ENCODE measurements at places on chromosomes 13 and 19.
A peak's percentile ranks its signal among the peaks of the same experiment; 100 is the strongest.

DNA sequence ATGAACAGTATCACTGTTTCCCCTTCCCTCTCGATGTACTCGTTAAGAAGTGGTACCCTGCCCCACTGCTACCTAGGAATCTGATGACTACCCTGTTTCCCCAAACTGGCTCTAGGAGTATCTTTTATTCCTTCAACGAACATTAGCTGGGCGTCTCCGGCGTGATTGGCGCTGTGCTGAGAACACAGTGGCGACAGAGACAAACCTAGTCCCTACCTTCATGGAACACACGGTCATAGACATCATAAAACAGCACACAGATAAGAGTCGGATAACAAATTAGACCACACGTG lies 730 bp downstream of the SYMPK start:
- DNase-seq = no peak

DNA sequence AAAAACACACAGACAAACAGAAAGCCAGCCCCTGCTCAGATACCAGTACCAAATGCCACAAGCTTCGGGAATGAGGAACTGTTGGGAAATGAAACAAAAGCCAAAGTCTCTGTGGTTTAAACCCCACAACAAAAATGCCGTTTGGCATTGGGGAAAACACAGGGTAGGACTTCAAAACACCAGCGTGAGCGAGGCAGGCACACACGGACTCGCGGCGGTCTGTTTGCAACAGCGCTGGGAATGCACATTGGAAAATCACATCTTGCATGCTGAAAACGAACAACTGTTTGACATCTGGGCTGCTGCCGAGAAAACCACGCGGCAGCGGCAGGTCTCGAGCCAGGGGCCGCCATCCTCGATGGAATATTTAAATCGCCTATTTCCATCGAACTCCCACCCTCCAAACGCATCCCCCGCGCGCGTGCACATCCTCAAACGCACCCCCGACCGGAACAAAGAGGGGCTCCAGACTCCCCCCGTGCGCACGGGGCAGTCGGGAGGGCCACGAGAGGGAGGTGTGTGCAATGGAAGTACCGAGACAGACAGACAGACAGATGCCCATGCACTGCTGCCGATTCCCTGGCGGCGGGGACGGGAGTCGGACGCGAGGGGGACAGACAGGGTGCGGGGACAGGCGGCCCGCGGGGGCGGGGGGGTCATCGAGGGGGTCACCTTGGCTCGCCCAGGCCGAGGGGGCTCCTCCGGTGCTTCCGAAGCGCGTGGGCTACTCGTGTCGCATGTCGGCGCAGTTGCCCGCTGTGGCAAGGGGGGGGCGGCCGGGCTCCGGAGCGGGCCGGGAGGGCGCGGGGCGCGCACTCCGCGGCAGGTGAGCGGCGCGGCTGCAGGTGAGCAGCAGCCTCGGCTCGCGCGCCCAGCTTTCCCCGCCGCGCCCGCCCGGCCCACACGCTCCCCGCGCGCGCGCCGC lies at the start of gene GPR12:
GPR12 (minus strand) TSS at position 880 of the 925 bp plus-strand sequence. CDS start 959 bp downstream, outside the sequence.
- no peak for DNase-seq

- DNase-seq = peak; percentile 34
These were observed at the start of gene R3HDM4 for GRCh38 chr19:913080-913748. R3HDM4 (minus strand) TSS chr19:913219; CDS start chr19:913157, 62 bp downstream.

- DNase-seq = no peak
These were observed 292.4 kb upstream of the TSHZ3 start for GRCh38 chr19:31641591-31641990.

DNA sequence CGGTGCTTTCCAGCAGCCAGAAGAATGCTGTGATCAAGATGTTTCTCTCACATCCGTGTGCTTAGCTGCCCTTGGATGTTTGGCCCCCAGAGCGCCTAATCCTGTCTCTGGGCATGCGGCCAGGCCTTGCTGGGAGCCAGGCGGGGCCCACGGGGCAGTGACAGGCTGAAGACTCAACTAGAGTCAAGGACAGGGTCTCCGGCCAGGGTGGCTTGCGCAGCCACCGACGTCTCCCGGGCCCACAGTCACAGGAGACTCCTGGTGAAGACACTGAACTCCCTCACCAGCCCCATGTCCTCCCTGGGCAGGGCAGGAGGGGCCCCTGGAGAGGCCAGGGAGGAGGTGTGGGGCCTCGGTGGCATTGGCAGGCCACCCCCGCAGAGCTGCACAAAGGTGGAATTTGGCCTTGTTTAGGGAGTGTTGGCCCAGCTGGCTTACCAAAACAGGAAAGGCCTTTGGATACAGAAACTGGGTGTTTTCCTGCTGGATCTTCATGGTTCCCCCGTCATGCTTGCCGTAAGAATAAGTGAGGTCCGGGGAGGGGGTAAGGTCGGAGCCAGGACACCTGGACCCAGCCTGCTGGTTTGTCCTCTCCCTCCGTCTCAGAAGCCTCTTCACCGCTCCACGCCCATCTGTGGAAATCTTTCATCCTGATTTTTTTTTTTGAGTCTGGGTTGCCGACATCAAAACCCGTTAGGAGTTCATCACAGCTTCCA lies 10.0 kb upstream of the NDUFS7 start:
- DNase-seq = no peak

- DNase-seq = no peak
These were observed 1.9 kb downstream of the ATP4B start for GRCh38 chr13:113656003-113656588.

DNA sequence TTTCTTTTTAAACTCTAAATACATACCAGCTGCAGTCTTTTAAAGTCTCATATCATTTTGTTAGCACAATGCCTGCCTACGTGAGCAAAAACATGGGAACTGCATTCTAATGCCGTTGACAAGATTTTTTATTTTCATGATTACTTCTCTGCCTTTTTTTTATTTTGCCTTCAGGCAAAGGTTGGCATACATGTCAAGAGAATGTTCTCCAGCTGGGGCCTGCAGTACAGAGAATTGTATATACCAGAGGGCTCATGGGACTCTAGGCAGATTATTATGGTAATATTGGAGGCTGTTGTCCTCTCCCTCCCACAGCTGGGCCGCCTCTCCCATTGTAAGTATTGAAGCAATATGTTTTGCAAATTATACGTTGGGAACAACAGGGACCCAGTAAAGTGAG lies 53.9 kb upstream of the OBI1 start:
- DNase-seq = peak; percentile 20

All from NCI-H1930 (cell line).